ENCODE measurements at places on chromosomes 4 and X.

DNA sequence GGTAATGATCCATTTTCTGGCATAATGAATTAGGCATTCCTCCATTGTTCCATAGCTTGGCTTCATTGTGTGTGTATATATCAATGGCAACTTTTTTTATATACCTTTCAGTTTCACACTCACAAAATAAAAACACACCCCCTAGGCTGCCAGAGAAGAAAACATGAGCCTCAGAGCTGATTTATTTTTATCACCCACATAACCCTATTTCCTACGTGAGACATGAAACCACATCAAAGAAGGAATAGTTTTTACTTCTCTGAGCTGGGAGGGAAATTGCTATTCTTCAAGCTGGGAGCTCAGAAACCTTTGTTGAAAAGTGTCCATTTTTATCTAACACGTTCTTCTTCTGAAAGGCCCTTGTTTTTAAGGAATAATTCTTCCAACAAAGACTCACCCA lies 126.7 kb upstream of the RAI2 start:
- DNase-seq, result no peak

- no peak for DNase-seq
These were observed 7.3 kb downstream of the NAP1L5 start for GRCh38 chr4:88690355-88690754.

GRCh38 chr4:93532234-93532633 lies 296.3 kb upstream of the ATOH1 start:
- no peak for DNase-seq

DNA sequence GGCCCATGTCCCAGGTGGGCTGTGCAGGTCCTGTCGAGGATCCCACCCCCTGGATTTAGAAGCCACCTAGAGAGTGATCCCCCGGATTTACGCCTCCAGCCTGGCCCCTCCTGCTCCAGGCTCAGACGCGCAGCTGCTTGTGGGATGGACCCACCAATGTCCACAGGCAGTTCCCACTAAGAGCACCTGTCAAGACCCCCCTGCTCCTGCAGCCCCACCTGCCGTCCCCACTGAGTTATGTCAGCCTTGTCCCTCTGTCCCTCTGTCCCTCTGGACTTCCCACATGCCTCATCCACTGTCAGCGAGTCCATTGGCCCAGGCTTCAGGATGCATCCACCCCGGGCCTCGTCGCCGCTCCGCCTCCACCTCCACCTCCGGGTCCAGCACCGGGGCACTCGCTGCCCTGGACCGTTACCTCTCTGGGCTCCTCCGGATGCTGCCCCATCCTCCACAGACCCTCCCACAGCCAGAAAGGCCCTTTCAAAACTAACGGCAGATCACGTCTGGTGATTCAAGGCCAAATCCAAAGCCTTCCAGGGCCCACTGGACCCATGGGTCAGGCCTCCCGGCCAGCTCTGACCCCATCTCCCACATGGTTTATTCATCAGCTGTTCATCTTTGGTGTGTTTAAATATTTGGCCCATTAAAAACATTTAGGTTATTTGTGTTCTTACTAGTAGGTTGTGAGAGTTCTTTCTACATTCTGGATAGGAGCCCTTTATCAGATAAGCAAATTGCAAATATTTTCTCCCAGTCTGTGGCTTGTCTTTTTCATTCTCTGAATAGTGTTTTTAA lies 28.3 kb downstream of the HTRA3 start:
- no peak for DNase-seq

DNA sequence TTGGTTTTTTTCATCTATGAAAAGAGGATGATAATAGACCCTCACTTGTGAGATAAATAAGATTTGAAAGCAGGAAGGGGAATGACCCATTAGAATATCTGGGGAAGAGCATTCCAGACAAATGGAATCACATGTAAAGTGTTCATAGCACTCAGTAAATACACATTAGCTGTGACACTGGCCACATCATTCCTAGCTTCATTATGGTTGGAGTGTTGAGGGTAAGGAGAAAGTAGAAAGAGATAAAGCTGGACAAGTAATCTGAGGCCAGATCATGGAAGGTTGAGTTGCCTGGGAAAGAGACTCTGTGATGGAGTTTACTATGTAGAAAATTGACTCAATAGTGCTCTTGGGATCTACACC lies 6.9 kb upstream of the PGRMC1 start:
- no peak for DNase-seq
